Activated CD8-positive, alpha-beta memory T cell treated with anti-CD3 and anti-CD28 coated beads for 4 hours (primary cell): ENCODE measurements at places on chromosomes 5 and 9.

GRCh38 chr9:7067169-7067568 lies 309.4 kb downstream of the KDM4C start:
- DNase-seq = no peak

DNA sequence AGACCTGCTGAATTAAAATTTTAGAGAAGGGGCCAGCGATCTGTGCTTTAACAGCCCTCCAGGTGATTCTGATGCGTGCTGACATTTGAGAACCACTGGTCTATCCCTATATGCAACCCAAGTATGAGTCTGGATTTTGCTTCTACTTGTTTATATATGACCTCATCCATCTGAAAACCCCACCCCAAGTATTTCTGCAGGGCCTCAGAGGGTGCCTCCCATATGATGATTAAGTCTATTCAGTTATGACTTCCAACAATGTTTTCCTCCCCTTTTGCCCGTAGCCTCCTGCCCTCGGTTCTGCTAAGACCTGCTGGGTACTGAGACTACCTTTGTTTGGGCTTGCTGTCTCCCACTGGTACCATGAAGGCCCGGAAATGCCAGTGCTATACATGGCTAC lies 376.0 kb upstream of the SMARCA2 start:
- no peak for DNase-seq

- no peak for DNase-seq
Measured at GRCh38 chr9:126857261-126857960, 3.0 kb upstream of the ZBTB34 start.

DNA sequence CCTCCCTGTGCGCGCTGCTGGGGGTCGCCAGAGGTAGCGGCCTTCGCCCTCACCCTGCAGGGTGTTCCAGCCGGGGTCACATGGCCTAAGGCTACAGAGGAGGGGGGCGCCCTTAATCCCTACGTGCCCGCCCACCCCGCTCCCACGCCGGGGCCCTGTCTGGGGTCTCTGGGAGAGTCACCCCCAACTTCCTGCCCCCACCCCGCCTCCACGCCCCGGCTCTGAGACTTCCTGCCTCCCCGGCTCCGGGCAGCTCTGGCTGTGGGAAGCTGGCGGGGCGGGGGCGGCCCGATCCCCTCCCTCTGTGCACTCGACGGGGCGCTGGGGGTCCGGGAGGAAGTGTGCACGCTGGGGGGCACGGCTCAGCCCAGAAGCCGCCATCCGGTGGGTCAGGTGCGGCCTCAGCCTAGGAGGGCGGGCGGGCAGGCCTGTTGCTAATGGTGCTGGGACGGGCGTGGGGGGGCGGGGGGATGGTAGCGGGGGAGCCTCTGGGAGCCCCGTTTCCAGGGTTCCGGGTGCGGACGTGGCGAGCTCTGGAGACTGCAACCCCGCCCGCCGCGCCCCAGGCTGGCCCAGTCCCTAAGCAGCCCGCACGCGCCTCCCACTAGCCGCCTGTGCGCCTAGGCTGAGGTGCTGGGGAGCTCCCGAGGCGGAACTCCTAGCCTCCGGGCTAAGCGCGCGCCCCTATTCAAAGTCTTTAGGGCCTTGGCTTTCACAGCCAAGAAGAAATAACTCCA lies 61.6 kb downstream of the CXXC5 start:
- peak; percentile 20 for DNase-seq

DNA sequence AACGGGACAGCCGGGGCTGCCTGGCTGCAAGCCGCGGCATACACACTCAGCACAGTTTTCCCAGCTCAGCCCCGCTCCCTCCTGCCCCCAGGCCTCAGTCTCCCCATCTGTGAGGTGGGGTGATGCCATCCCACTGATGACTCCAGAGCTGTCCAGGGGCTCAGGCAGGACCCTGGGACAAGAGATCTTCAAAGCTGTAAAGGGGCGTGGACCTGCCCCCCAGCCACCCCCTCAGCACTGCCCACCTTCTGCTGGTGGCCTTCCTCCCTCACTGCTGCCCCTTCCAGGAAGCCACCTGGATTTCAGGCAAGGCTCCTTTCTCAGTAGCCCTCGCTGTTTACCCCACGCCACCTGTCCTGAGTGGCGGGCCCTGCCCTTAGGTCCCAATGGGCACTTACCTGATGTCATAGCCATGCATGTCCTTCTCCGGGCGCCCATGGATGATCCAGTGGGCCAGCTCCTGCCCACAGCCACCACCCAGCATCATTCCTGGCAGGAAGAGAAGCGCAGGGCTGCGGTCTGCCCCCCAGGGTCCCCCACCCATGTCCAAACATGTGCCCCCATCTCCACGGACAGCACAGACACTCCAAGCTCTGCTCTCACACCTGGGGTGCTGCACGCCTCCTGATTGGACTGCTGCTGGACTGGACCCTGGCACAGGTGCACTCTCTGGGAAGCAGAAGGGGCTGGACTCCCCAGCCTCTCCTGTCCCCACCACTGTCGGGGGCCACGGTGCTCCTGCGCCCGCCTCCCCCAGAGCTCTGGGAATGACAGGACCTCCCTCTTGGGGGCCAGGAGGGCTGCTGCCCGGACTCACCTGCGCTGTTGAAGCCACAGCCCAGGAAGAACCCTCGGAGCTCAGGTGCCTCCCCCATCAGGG lies 25.7 kb downstream of the SARDH start:
- DNase-seq = no peak

DNA sequence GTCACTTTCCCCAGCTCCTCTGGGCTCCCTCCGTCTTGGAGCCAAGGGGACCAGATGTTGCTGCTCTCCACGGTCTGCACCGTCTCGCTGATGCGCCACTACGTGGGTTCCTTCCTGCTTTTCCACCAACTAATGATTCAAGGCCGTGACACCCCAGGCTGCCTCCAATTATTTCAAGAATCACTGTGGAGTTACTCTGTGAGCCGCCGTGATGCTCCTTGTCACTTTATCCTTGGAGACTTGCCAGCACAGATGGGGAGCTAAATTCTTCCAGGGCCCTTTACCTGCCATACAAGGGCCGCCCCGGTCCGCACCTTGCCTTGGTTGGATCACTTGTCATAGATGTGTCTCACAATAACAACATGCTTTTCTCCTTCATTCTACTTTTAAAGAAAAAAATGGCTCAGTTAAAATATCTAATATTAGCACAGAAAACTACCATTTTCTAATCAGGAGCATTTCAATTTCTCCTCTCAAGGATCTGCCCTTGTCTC lies 202.0 kb downstream of the FSTL4 start:
- DNase-seq = no peak

- DNase-seq = no peak
Measured at GRCh38 chr5:159155960-159156359, 53.4 kb downstream of the RNF145 start.

GRCh38 chr9:82606492-82607382 lies 456.2 kb downstream of the RASEF start:
- DNase-seq = no peak

DNA sequence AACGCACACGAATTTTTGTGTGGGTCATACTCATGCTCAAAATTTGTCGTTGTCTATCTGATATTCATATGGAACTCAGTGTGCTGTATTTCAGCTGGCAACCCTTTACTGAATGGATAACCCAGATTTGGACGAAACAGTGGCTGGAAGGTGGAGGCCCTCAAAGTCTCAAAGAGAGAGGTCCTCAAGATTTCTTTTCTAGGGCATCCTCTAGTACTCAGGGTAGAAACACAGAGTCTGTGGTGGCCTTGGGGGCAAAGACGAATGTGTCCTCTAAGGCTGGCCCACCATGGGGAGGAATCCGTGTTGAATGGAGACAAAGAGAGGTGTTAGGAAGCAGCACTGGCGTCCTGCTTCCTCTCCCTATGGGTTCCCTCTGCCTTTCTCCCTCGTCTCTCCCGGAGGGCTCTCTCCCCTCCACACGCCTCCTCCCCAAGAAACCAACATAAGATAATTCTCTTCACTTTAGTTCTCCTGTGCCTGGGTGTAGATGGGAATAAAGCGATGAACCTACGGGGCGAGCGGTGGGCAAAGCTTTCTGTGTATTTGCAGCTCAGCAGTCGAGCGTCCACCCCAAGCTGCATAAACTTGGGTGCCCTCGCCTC lies 333.7 kb downstream of the CWC27 start:
- no peak for DNase-seq

DNA sequence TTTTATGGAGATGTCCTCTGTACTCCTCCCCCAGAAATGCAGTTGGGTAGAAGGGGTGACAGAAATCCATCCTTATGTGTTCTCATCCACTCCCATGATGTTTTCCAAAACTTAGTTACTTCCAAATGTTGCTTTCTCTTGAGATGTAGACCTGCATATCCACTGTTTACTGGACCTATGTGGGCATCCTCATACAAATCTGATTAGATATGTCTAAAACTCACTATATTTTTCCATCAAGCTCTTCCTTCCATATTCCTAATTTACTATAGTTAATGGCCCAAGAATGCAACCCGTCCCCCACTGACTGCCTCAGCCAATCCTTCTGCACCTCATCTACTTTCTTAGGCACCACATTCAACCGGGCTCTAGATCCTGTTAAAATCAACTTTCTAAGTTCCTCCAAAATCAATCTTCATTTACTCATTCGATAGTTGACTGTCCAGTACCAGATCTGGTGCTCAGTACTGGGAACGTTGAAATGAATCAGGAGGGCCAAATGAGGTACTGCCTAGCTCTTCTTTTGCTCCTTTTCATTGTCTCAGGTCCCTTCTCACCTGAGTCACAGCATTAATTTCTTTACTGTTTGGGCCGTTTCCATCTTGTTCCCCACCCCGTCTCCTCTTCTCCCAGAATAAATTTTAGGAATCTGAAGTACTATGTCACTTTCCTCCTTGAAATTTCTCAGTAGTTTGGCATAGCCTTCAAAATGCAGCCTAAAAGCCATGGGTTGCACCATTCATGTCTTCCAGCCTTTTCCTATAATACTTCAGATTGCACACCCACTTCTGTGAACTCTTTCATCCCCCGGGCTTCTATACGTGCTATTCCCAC lies 7.9 kb downstream of the PLK2 start:
- DNase-seq = no peak
